ENCODE measurements at places on chromosomes 2 and 18.

- DNase-seq, result no peak
Observed at GRCh38 chr2:219991116-219991515, 363.7 kb downstream of the SLC4A3 start.

GRCh38 chr2:9220201-9220600 lies 13.6 kb downstream of the ASAP2 start:
- DNase-seq, result no peak

GRCh38 chr2:234747833-234748559 lies 203.8 kb upstream of the SH3BP4 start:
- no peak for DNase-seq

GRCh38 chr2:70767699-70768589 lies at the start of gene ADD2:
TSS of gene ADD2 (minus strand) at chr2:70768200. CDS start at chr2:70706408, 61,792 bp downstream.
- peak; percentile 22 for DNase-seq

DNA sequence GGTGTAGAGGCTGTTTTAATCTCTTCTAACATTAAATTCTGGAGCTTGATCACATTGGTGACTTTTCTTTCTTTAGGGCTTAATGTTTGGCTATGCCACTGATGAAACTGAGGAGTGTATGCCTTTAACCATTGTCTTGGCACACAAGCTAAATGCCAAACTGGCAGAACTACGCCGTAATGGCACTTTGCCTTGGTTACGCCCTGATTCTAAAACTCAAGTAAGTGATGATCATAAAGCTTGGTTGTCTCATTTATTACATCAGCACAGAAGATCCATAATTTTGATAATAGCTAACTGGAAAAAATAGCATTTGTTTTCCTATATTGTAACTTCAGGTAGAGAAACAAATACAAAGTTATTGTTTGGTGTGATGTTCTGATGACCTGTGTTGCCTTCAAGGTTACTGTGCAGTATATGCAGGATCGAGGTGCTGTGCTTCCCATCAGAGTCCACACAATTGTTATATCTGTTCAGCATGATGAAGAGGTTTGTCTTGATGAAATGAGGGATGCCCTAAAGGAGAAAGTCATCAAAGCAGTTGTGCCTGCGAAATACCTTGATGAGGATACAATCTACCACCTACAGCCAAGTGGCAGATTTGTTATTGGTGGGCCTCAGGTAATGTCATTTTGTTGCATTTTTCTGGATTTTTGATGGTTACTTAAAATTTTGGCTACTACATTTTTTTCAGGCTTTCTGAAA lies 2.9 kb downstream of the MAT2A start:
- DNase-seq, result no peak

GRCh38 chr2:45000341-45000901 lies 8.8 kb downstream of the SIX2 start:
- DNase-seq, result no peak

DNA sequence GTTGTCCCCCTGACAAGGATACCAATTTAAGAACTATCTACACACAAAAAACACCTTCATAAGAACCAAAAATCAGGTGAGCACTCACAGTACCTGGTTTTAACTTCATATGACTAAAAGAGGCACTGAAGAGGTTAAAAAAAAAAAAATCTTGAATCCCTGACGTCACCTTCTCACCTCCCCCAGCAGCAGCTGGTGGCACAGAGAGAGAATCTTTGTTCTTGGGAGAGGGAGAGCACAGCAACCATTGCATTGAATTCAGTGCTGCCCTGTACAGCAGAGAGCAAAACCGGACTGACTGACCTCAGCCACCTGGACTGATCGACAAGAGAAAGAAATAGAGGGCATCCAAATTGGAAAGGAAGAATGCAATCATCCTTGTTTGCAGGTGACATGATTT lies 566.0 kb downstream of the TMX3 start:
- no peak for DNase-seq

GRCh38 chr2:28828382-28828781 lies 17.7 kb downstream of the SPDYA start:
- no peak for DNase-seq

DNA sequence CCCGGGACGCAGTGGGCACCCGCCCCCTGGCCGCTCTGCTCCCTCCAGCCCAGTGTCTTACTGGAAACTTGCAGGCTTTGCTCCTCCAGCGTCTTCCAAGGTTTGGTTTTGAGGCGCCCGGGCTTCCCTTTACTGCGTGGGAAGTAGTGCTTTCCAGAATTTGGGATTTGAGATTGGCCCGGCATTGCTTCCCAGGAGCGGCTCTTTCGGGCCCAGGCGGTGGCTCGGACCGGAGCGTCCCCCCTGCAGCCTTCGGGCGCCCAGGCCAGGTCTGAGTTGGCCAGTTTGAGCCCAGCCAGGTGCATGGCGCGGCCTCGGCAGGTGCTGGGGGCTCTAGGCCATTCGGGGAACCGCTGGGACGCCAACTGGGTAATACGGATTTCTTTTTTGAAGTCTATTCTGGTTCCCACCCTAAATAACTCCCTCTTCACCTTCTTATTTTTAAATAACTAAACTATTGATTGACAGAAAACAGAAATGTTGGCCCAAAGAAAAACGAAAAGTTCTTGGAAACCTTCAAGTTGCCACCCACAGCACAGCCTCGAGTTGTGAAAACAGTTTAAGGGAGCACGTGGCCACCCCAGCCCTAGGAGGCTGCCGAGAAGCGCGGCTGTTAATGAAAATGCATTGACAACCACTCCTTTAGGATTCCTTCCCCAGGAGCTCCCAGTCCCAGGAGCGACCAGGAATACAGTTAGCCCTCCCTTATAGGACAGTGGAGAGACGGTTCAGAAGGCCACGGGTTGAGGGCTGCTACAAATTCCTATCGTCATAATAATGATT lies 766 bp downstream of the SNTG2 start:
- no peak for DNase-seq

DNA sequence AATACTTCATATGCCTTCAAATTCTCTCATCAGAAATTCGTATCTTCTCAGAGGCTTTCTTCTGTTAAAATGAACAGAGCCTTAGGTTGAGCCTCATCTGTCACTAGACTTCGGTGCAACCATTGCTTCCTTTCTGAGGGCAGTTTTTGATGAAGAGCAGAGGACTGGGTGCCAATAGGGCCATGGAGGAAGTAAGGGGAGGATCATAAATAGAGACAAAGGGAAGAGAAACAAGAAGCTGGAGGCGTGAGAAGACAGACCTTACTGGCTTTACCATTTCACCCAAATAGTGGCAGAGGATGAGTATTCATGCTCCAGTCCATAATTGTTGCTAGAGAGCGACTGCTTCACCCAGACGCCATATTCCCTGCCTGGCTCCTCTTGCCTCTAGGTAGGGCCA lies 215.6 kb upstream of the PKDCC start:
- no peak for DNase-seq

DNA sequence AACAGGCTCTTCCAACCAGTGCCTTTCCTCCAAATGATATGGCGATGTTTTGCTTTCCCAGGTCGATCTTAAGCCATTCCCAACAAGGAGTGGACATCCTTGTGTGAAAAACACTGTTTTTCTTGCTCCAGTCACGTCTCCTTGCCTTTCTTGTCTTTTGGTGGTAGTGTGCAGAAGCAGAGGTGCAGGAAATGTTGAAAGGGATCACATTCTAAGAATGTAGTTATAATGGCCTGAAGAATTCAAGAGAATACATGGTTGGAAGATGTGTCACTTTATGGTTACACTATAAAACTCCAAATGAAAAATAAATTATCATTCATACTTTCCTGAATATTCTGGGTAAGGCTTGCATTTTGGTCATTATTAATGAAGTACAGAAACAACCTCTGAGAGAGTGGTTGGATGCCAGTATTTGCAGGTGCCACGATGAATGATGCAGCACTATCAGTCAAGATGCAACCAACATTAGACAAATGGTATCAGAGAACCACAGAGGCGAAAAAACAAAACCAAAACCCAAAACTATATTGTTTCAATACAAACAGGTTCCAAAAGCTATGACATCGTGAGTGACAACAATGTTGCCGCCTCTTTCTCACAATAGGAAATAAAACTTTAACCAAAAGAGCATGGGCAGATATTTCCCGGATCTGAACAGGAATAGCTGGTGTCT lies 27.5 kb upstream of the POLE4 start:
- DNase-seq, result no peak

DNA sequence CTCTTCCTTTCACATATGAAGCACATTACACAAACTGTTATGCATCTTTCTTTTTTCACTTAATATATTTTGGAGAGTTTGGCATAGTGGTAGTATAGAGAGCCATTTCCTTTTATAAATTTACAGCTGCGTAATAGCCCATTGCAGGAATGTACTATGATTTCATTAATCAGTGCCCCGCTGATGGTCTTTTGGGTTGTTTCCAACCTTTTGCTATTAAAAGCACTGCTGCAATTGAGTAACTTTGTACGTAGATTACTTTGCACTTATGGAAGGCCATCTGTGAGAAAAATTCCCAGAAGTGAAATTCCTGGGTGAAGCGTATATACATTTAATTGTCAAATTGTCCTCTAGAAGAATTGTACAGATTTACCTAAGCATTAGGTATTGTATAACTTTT lies 565.3 kb upstream of the ZNF804A start:
- DNase-seq, result no peak

DNA sequence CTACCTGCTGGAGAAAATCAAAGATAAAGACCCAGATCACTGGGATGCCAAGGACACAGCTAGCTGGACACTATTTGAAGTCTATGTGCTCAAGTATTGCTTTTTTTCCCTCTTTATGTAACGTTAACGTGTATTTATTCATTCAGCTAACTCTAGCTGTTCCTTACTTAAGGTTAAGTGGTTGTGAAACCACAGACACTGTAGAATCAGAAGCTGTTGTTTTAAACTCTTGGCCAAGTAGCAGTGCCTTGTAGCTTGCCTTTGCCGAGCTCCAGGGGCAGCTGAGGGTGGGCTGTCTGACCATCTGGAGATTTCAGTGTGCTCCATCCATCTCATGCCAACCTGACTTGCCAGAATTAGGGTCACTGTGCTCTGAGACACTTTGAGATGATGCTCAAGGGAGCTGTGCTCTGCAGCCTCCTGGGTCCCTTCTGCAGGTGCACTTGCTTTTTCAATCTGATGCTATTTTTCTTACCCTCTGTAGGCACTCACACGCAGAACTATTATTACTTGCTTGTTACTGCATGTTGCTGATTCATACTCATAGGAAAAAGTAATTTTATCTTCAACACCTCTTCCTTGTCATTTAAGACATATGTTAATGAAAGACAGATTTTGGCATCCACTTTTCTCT lies 116.2 kb downstream of the METTL8 start:
- DNase-seq, result peak; percentile 13

DNA sequence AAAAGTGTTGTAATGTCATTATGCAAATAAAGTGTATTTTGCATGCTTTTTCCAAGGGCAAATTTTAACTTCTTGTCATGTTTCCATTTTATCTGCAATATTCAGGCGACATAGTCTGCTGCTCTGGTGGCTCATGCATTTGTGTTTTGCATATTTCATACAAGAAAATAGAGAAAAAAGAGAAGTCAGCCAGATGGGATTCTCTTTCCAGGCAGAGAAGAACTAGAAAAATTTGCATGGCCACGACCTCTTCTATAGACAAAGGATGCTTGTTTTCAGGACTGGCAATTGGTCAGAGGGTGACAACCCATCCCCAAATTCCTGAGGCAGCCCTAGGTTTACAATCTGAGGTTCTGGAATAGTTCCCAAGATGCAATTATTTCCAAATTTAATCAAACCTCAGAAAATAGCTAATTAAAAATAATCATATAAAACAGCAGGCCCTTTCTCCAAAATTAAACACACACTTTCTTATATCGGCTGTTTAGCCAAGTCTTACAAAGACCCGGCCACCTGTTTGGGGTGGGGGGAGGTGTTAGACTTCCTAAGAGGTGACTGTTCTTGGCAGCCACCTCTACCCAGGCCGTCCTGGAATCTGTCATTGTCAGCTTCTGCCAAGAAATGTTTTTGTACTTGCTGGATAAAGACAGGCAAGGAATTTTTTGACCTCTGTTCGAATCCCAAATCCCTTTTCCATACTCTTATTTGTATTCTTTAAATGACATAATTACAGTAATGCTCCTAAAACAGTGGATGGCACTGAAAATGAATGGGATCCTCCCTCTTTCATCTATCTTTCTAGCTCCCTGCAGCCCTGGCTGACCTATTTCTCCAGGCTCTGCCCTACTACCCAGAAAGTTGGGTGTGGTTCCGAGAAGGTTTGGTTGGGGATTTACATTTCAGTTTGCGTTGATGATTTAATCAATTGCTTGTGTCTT lies 20.8 kb upstream of the SOS1 start:
- no peak for DNase-seq

DNA sequence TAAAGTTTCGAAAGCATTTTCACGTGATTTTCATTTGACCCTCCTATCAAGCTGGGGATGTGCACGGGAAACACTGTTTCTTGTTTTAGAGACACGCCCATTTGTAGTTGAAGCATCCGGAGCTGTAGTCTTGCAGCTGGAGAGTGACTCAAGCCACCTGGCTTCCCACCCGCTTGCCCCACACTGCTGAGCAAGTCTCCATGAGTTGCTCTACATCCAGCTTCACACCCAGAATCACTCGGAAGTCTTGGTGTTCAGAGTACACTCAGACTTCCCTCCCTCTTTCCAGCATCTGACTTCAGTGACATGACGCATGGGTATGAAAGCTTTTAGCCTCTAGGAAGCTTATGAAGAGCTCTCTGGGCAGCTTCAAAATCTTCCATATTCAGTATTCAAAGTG lies 262.4 kb downstream of the NBAS start:
- no peak for DNase-seq

GRCh38 chr18:50277942-50278341 lies 3.4 kb downstream of the MBD1 start:
- DNase-seq, result no peak
